IMR-90 (cell line): ENCODE measurements at places on chromosomes 3 and 15. TPM values are rescaled to one million over a fixed set of nuclear protein-coding genes. Genes with fewer than 3 reads are reported as not detected.

DNA sequence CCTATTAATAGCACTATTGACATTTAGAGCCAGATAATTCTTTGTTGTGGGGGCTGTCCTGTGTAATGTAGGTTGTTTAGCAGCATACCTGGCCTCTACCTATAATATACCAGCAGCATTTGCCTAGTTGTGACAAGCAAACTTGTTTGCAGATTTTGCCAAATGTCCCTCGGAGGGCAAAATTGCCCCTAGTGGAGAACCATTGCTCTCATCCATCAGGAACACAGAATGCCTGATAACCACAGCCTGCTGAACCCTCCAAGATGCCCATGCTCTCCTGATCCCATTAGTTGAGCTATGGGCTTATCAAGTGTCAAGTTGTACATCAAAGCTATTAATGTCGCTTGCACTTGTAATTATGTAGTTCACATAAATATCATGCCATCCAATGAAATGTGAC, 15.0 kb upstream of the KBTBD8 start:
- H3K4me1 ChIP-seq, result no peaks in the 10 kb centered on the region
- no peak for DNase-seq
- no peak overlapping the region for H3K27ac ChIP-seq
- no peaks in the 10 kb centered on the region for H3K36me3 ChIP-seq
- no peak overlapping the region for H3K4me3 ChIP-seq

- no peak overlapping the region for H3K27ac ChIP-seq
- no peaks in the 10 kb centered on the region for H3K4me1 ChIP-seq
- no peak overlapping the region for H3K4me3 ChIP-seq
- no peak for DNase-seq
- no peaks in the 10 kb centered on the region for H3K27me3 ChIP-seq
Measured at GRCh38 chr15:23081271-23081670, 41.9 kb upstream of the TUBGCP5 start.

GRCh38 chr3:145079436-145079835, 1081.5 kb downstream of the PLOD2 start:
- H3K27me3 ChIP-seq, result no peaks in the 10 kb centered on the region
- H3K4me1 ChIP-seq, result no peaks in the 10 kb centered on the region
- no peak overlapping the region for H3K4me3 ChIP-seq
- DNase-seq, result no peak
- no peak overlapping the region for H3K27ac ChIP-seq

DNA sequence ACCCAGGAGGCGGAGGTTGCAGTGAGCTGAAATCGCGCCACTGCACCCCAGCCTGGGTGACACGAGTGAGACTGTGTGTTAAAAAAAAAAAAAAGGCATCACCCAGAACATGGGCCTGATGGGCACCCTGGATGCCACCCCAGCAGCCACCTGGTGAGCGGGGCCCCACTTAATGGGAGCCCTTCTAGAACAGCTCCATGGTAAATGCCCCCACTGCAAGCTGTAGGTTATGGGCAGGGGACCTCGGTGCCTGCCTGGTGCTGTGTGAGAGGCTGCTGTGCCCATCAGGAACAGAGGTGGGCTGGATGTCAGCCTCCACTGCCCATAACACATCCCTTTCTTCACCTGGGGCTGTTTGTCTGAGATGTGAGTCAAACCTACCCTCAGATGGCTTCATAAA, 156.2 kb upstream of the MEF2A start:
- no peak for DNase-seq
- no peaks in the 10 kb centered on the region for H3K36me3 ChIP-seq
- H3K4me3 ChIP-seq, result no peak overlapping the region
- H3K27me3 ChIP-seq, result no peaks in the 10 kb centered on the region
- H3K4me1 ChIP-seq, result peaks cover 10% of the 10 kb centered on the region

GRCh38 chr3:179942553-179943075, 94.1 kb downstream of the PEX5L start:
- H3K27ac ChIP-seq, result no peak overlapping the region
- H3K4me1 ChIP-seq, result no peaks in the 10 kb centered on the region
- no peaks in the 10 kb centered on the region for H3K27me3 ChIP-seq
- no peak overlapping the region for H3K4me3 ChIP-seq

- H3K4me1 ChIP-seq, result peaks cover 5% of the 10 kb centered on the region; the same call in 1 of the 2 replicates
- DNase-seq, result no peak
- H3K4me3 ChIP-seq, result no peak overlapping the region
- H3K27ac ChIP-seq, result no peak overlapping the region
Measured at GRCh38 chr3:59234884-59235633, 185.2 kb upstream of the CFAP20DC start.

DNA sequence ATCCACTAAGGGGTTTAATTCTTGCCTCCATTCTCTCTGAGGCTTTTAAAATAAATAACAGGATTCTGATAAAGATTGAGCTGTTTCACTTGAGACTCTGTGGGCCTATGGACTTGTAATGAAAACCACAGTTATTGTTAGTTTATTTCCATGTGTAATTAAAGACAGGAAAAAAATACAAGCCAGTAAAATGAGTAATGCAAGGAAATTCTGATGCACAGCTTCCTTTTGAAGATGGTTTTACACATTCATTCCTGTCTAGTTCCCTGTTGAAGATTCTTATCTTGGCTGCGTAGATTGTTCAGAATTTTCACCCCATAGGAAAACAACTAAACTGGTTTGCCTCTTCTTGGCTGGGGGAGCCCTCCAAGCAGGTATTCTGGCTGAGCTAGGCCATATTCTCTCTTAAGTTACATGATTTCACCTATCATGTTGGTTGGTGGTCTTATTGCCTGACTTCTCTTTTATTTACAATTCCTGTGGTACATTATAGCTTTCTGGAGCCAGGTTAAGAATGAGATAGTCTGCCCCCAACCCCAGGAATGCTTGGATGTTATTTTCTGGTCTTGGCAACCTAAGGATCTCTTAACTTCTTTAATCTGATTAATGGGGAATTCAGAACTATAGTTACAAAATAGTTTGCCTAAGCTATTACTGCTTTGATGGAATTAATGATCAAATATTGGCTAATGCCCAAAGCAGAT, 67.6 kb downstream of the MITF start:
- H3K4me1 ChIP-seq, result peaks cover 18% of the 10 kb centered on the region
- H3K36me3 ChIP-seq, result no peaks in the 10 kb centered on the region
- H3K4me3 ChIP-seq, result no peak overlapping the region
- DNase-seq, result peak; percentile 85
- H3K27ac ChIP-seq, result peak overlapping the region; percentile 77

DNA sequence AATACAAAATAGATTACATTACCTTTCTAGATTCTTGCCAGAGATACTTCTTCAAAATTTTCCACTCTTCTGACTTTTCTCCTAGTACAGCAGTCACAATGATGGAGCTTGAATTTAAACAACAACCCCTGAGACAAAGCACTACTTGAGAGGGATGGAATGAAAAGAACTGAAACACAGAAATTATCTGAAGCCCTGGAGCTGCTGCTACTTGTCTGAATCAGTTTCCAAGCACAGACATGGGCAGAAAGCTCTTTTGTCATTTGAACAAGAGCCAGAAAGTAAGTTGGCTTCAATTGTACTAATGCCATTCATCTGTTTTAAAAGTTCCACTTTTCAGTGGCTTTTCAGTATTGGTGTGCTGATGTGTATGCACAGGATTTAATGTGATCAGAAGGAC, 718.5 kb upstream of the ARPP21 start:
- no peak overlapping the region for H3K4me3 ChIP-seq
- H3K4me1 ChIP-seq, result no peaks in the 10 kb centered on the region
- H3K27ac ChIP-seq, result no peak overlapping the region
- H3K36me3 ChIP-seq, result no peaks in the 10 kb centered on the region
- no peaks in the 10 kb centered on the region for H3K27me3 ChIP-seq

DNA sequence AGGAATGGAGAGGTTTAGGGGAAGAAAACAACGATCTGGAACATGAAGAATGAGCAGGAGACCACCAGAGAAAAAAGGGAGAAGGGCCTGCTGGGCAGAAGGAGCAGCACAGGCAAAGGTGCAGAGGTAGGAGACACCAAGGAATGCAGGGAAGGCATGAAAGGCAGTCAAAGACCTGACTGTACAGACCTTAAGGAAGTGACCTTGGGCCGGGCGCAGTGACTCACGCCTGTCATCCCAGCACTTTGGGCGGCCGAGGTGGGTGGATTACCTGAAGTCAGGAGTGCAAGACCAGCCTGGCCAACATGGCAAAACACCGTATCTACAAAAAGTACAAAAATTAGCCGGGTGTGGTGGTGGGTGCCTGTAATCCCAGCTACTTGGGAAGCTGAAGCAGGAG, 157.7 kb upstream of the ATP10A start:
- H3K27me3 ChIP-seq, result no peaks in the 10 kb centered on the region
- no peaks in the 10 kb centered on the region for H3K4me1 ChIP-seq
- H3K36me3 ChIP-seq, result no peaks in the 10 kb centered on the region
- H3K27ac ChIP-seq, result no peak overlapping the region
- H3K4me3 ChIP-seq, result no peak overlapping the region

GRCh38 chr15:99386391-99386790, 135.1 kb downstream of the LRRC28 start:
- H3K27ac ChIP-seq, result no peak overlapping the region
- H3K4me1 ChIP-seq, result peaks cover 8% of the 10 kb centered on the region
- H3K36me3 ChIP-seq, result no peaks in the 10 kb centered on the region
- H3K27me3 ChIP-seq, result no peaks in the 10 kb centered on the region
- no peak for DNase-seq
- no peak overlapping the region for H3K4me3 ChIP-seq

DNA sequence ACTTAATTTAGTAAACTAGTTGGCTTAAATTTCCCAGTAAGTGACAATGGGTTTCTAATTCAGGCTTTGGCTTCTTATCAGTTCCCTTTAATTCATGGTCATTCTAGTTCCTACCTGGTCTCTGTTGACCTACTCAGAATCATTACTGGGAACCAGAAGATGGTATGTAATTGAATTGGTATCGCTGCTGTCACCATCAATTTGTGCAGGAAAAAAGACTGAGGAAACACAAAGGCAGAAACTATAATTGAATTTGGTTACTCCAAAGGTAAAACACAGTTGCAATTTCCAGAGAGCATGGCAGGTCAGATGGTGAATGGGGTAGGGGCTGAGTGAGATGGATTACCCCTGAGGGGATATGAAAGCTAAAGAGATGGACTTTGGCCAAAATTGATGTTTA, 226.5 kb upstream of the GAP43 start:
- H3K27me3 ChIP-seq, result no peaks in the 10 kb centered on the region
- peaks cover 5% of the 10 kb centered on the region for H3K4me1 ChIP-seq
- no peak overlapping the region for H3K27ac ChIP-seq

- no peaks in the 10 kb centered on the region for H3K36me3 ChIP-seq
- no peaks in the 10 kb centered on the region for H3K4me1 ChIP-seq
- H3K27me3 ChIP-seq, result peaks cover 10% of the 10 kb centered on the region
- DNase-seq, result no peak
Measured at GRCh38 chr3:14899993-14900618, 47.3 kb upstream of the NR2C2 start.

DNA sequence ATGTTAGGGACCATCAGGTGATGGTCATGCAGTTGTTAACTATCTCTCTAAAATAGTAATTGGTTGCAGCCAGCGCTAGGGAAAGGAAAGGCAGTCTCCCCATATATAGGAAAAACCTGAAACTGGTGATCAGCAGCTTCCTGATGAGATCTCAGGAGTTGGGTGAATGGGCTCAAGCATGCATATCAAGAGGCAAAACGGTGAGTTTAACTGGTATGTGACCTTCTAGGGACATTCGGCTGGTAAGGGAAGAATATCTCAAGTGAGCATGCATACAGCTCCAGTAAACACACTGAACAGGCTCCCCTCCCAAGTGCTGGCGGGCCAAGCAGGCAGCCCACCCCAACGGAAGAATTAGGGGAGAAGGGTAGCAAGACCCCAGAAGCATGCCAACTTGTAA, 49.3 kb upstream of the ROBO2 start:
- H3K4me3 ChIP-seq, result no peak overlapping the region
- no peaks in the 10 kb centered on the region for H3K27me3 ChIP-seq
- no peaks in the 10 kb centered on the region for H3K36me3 ChIP-seq
- H3K4me1 ChIP-seq, result no peaks in the 10 kb centered on the region
- no peak for DNase-seq
- no peak overlapping the region for H3K27ac ChIP-seq

GRCh38 chr3:40780291-40780924, 255.6 kb downstream of the ZNF621 start:
- H3K27me3 ChIP-seq, result no peaks in the 10 kb centered on the region
- H3K27ac ChIP-seq, result no peak overlapping the region
- no peaks in the 10 kb centered on the region for H3K4me1 ChIP-seq
- DNase-seq, result no peak
- no peaks in the 10 kb centered on the region for H3K36me3 ChIP-seq

- H3K36me3 ChIP-seq, result no peaks in the 10 kb centered on the region
- H3K27me3 ChIP-seq, result no peaks in the 10 kb centered on the region
- H3K27ac ChIP-seq, result peak overlapping the region; percentile 66
- peaks cover 40% of the 10 kb centered on the region for H3K4me1 ChIP-seq
Measured at GRCh38 chr3:15633766-15634598, 32.4 kb downstream of the BTD start.

GRCh38 chr3:177401375-177401774, 204.1 kb upstream of the TBL1XR1 start:
- H3K4me1 ChIP-seq, result no peaks in the 10 kb centered on the region
- no peak overlapping the region for H3K27ac ChIP-seq
- no peak overlapping the region for H3K4me3 ChIP-seq

GRCh38 chr3:98680723-98681122, 82.4 kb upstream of the ST3GAL6 start:
- no peak overlapping the region for H3K4me3 ChIP-seq
- H3K27me3 ChIP-seq, result no peaks in the 10 kb centered on the region
- peak; percentile 20 for DNase-seq
- H3K27ac ChIP-seq, result no peak overlapping the region
- H3K36me3 ChIP-seq, result no peaks in the 10 kb centered on the region

GRCh38 chr15:99477791-99478471, 87.9 kb upstream of the MEF2A start:
- H3K27me3 ChIP-seq, result no peaks in the 10 kb centered on the region
- DNase-seq, result no peak
- H3K4me1 ChIP-seq, result peaks cover 24% of the 10 kb centered on the region
- no peaks in the 10 kb centered on the region for H3K36me3 ChIP-seq
- H3K4me3 ChIP-seq, result no peak overlapping the region
- H3K27ac ChIP-seq, result peak overlapping the region; percentile 92

- H3K27me3 ChIP-seq, result peaks cover 43% of the 10 kb centered on the region
- no peak for DNase-seq
- H3K36me3 ChIP-seq, result no peaks in the 10 kb centered on the region
- H3K27ac ChIP-seq, result no peak overlapping the region
Measured at GRCh38 chr3:46353090-46353489, 821 bp upstream of the CCR2 start.

- H3K4me1 ChIP-seq, result peaks cover 5% of the 10 kb centered on the region
- peak; percentile 40 for DNase-seq
Measured at GRCh38 chr3:42680806-42681205, 4.5 kb upstream of the KLHL40 start.

The OCA2 gene
- total RNA-seq, result under 0.01 TPM in 1 of 2 replicates, not detected in the other

The VEPH1 gene
- 99.4 and 130 TPM in 2 replicates for total RNA-seq

The EXD1 gene
- total RNA-seq, result not detected in 2 replicates

The GHSR gene
- not detected in 2 replicates for total RNA-seq

The ASB14 gene
- total RNA-seq, result not detected in 2 replicates

The CD80 gene
- total RNA-seq, result not detected in 2 replicates

The PGBD4 gene
- total RNA-seq, result 1.3 and 1.9 TPM in 2 replicates

The TRIM59 gene
- 65.4 and 68.3 TPM in 2 replicates for total RNA-seq

The CERS3 gene
- total RNA-seq, result not detected in 2 replicates

The ZBED2 gene
- total RNA-seq, result 0.72 and 1.1 TPM in 2 replicates

The AP3B2 gene
- not detected in 2 replicates for total RNA-seq

The C3orf70 gene
- 1.8 and 2.8 TPM in 2 replicates for total RNA-seq

The CPB1 gene
- total RNA-seq, result not detected in 2 replicates

The COL7A1 gene
- total RNA-seq, result 3.1 and 4.1 TPM in 2 replicates

The MCF2L2 gene
- under 0.01 TPM in 1 of 2 replicates, not detected in the other for total RNA-seq

The TTLL13 gene
- not detected in 2 replicates for total RNA-seq

The ITGA11 gene
- total RNA-seq, result 2.5 and 4.1 TPM in 2 replicates

The HES1 gene
- total RNA-seq, result 3.6 and 8.3 TPM in 2 replicates
